MV-4-11 (cell line): ENCODE measurements at places on chromosomes 12 and 14.

DNA sequence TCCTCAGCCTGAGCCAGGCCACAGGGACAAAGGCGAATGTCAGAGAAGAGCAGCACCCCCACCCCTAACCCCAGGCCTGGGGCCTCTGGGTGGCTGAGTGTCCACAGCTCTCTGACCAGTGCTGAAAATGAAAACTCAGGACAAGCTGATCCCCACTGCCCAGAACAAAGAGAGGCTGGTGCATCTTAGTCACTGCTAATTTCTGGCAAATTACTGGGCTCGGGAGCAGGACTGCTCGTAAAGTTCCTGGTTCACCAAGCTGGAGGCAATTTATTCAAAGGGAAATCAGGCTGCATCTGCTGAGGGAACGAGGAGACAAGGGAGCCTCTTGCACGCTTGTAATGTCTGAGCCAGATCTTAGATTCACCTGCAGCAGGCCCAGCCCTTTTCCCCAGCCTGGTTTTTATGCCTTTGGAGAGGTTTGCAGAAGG lies 43.2 kb downstream of the CALM1 start:
- no peak for DNase-seq

- DNase-seq, result peak; percentile 53
Measured at GRCh38 chr14:97028382-97028781, 231.2 kb downstream of the VRK1 start.

DNA sequence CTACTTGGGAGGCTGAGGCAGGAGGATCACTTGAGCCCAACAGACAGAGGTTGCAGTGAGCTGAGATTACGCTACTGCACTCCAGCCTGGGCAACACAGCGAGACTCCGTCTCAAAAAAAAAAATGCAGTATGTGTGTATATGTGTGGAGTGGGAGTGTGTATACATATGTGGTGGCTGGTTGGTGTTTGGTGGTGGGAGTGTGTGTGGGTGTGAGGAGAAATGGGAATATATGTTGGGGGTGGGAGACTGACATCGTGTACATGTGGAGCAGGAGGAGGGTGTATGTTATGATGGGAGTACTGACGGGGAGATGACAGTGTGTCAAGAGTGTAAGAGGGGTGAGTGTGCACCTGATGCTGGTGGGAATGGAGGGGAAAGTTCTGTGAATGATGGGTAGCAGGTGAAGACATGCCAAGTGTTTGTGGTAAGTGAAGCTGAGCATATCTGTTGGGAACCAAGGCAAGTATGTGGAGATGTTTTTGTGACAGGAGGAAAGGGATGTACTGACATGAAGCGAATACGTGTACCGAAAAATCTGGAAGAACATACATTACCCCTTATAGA lies 4.2 kb downstream of the PNMA1 start:
- DNase-seq, result no peak

DNA sequence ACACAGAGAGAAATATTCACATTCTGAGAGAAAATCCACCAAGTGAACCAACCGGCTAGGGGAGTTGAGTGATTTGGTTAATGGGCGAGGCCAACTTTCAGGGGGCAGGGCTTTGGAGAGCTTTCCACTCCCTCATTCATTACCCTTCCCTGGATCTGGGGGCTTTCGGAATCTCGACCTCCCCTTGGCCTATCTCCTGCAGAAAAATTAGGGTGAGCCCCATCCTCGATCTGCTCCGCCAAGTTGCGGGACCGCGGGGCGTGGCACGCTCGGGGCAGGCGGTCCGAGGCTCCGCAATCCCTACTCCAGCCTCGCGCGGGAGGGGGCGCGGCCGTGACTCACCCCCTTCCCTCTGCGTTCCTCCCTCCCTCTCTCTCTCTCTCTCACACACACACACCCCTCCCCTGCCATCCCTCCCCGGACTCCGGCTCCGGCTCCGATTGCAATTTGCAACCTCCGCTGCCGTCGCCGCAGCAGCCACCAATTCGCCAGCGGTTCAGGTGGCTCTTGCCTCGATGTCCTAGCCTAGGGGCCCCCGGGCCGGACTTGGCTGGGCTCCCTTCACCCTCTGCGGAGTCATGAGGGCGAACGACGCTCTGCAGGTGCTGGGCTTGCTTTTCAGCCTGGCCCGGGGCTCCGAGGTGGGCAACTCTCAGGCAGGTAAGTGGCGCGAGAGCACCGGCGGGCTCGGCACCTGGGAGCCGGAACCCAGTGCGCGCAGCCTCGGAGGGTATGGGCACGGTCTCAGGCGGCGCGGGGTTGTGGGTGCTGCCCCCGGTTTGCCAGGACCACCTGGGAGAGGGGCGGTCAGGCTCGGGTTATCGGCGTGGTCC lies at the start of gene ERBB3:
TSS of gene ERBB3 (plus strand) at position 443 of the 833 bp plus-strand sequence. CDS start at position 579, 136 bp downstream.
- peak; percentile 57 for DNase-seq
